GM12865 (cell line): ENCODE measurements at places on chromosomes 16 and 17.

GRCh38 chr16:68445458-68445857 is 2.9 kb downstream of the SMPD3 start:
- peak; percentile 80 for DNase-seq

- no peak for DNase-seq
These were observed 2.8 kb upstream of the MATCAP1 start for GRCh38 chr16:67186550-67186950.

DNA sequence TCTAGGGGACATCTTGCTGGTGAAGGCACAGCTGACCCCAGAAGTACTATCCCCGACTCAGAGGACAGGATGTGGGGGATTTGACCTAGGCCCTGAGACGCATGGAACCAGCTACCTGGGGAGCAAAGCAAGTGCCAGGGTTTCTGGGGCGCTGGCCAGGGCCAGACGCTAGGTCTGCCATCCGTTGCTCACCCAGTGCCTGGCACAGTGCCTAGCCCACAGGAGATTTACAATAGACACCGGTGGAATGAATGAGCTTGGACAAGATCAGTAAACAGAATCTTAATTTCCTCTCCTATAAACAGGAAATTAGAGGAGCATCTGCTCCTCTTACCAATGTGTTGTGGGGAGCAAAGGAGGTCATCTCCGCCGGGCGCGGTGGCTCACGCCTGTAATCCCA is 5.0 kb downstream of the RPRML start:
- DNase-seq = no peak

DNA sequence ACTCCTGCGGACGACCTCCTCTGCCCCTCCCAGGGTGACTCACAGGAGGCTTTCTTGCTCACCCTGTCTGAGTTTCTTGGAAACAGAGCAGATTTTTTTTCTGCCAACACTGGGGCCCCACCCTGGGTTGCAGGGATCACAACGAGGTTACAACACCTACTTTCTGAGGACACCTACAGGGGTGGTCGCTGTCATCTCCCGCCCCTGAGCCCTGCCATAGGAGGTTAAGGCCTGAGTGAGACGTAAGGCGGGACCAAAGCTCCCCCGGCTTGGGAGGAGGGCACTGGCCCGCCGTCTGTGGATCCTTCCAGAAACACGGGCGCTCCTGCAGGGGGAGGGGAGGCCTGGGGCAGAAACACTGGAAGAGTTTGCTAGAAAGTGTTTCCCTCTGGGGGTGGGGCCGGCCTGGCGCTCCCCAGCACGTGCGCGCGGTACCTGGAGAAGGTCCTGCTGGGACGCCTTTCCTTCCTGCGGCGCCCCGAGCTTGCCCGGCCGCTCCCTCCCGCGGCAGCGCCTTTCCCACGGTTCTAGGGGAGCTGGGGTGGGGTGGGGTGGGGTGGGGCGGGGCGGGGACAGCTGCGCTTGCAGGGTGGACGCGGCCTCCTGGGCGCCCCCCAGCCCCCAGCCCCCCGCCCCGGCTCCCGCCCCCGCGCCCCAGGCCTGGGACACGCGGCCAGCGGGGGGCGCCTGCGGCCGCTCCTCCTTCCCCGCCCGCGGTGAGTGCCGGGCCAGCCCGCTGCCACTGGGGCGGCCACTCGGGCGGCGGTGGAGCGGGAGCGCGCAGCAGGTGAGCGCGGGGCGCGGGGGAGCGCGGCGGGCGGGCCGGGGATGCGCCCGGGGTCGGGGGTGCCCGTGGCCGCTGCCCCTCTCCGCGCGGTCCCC is 20.7 kb upstream of the ADCY7 start:
- DNase-seq = peak; percentile 61

GRCh38 chr16:17101646-17102045 is 369.1 kb downstream of the XYLT1 start:
- DNase-seq = peak; percentile 26

DNA sequence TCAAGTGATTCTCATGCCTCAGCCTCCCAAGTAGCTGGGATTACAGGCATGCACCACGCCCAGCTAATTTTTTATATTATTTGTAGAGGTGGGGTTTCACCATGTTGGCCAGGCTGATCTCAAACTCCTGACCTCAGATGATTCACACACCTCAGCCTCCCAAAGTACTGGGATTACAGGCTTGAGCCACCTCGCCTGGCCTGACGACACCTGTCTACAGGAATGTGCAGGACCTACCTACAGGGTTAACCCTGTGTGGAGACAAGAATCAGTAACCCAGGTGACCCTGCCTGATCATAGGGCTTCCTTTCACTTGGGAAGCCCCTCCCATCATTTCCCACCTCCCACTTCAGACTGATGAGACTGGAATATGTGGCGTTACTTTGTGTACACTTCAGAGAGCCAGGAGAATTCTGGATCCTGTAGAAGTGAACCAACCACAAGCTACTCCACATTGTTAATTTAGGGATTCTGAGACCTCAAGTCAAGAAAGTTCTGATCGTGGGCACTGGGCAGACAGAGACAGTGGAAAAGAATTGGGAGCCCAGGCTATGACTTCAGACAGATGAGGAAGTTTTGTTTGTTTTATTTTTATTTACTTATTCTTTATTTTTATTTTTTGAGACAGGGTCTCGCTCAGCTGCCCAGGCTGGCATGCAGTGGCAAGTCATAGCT is 5.7 kb upstream of the MILR1 start:
- no peak for DNase-seq

- no peak for DNase-seq
These were observed at the start of gene SLC13A2 for GRCh38 chr17:28473542-28473941. SLC13A2 (plus strand) TSS chr17:28473644; CDS start chr17:28473713, 69 bp downstream.

DNA sequence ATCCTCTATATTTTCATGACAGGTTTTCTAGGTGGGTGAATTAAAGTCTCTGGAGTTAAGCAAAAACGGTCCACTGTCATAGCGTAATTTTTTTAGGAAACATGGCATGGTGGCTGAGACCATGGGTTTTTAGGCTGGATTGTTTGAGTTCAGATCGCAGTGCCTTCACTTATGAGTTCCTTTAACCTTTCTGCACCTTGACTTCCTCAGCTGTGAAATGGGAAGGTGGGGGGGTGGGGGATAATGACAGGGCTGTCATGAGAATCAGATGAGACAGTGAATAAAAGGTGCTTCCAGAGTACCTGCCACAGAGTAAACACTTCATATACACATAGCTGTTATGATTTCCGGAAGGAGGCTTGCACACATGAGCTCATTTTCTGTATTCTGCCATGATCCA is 11.8 kb downstream of the PRCD start:
- DNase-seq = no peak

- DNase-seq = peak; percentile 18
These were observed 874 bp downstream of the CMTM3 start for GRCh38 chr16:66605177-66605978.

- DNase-seq = no peak
These were observed 11.5 kb upstream of the WIPI1 start for GRCh38 chr17:68468788-68469187.

DNA sequence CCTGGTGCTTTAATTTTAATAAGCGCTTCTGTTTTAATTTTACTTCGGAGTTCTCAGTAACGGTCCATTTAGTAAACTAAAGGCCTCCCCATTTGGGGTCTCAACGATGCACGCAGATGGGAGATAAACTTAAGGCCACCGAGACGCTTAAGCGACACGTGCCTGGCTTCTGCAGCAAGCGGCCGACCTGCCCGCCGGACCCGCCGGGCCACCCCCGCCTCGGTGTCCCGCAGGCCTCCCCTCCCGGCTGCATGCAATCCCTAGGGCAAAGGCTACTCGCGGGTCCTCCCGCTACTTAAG is 592 bp downstream of the GCSH start:
- no peak for DNase-seq

- peak; percentile 88 for DNase-seq
These were observed 7.0 kb downstream of the CYTH1 start for GRCh38 chr17:78774956-78775571.

- DNase-seq = no peak
These were observed 299.7 kb downstream of the C16orf95 start for GRCh38 chr16:87017371-87018012.

- DNase-seq = peak; percentile 81
These were observed 1.0 kb downstream of the EIF1 start for GRCh38 chr17:41689497-41690299.

GRCh38 chr17:1764284-1764683 is 2.4 kb downstream of the SERPINF1 start:
- peak; percentile 42 for DNase-seq

- DNase-seq = peak; percentile 57
These were observed 1.4 kb upstream of the SLC22A31 start for GRCh38 chr16:89201439-89202377.

DNA sequence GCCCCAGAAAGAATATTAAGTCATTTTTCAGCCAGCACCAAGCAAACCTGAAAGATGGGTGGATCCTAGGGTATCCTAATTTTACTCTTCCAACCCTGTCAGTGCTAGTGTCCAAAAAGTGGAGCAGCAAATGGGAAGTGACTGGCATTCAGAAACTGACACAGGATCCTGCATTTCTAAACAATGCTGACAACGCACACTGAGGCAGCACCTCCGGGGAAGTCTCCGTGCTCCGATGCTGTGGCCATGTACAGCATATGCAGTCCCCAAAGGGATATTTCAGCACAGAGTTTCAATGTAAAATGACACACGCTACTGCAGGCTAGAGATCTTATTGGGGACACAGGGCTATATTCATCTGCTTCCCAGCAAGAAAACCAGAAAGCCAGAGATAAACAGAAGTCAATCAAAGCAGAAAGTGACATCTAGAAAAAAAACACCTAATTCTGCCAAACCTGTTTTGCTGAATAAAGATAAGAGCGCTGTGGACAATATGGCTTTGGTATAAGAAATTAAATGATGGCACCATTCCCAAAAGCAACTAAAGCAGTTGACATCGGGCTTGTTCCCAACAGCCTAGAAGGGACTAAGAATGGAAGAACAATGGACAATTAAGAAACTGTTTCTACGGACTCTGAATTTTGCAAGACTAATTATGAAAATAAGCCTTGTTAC is 17.3 kb downstream of the XYLT1 start:
- DNase-seq = no peak

- no peak for DNase-seq
These were observed 78.7 kb downstream of the CDYL2 start for GRCh38 chr16:80725566-80726162.

GRCh38 chr16:62853887-62854286 is 817.6 kb upstream of the CDH8 start:
- DNase-seq = no peak

DNA sequence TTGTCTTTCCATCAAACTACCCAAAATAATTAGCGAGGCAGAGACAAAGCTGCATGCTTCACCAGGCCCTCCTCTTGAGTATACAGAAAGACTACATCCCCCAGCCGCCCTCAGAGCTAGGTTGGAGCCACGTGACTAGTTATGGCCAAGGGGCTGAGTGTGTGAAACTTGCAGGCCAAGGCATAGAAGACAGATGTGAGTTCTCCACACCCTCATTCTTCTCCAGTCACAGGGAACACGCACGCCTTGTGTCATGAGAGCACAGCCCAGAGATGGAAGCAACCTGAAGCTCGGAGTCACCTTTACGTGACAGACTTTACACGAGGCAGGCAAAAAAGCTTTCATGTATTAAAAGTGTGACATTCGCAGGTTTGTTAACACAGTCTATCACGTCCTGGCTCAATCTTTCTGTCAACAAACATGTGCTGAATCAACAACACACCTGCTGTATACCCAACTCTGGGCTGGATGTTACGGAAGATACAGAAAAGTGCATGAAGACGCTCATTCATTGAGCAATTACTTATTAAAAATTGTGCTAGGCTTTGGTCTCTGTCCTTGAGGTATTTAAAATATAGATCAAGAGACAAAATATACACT is 38.3 kb downstream of the STX8 start:
- no peak for DNase-seq

- no peak for DNase-seq
These were observed 266.2 kb downstream of the UTP18 start for GRCh38 chr17:51526507-51526906.

DNA sequence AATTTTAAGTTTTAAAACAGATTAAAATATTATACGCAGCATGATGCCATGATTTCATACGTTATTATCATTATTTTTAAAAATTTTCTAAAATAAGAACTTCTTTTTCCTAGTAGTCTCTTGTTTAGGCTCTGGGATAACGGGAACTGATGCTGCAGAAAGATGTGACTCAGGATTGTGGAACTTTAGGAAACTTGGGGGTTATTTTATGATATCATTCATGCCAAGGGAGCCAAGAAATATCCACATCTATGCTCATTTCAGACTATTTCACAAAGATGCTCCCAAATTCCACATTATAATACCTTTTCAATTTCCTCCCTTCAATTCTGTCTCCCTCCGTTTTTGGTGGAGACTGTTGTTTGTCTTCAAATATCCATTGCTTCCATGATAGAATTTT is 236.4 kb downstream of the HS3ST3A1 start:
- no peak for DNase-seq

DNA sequence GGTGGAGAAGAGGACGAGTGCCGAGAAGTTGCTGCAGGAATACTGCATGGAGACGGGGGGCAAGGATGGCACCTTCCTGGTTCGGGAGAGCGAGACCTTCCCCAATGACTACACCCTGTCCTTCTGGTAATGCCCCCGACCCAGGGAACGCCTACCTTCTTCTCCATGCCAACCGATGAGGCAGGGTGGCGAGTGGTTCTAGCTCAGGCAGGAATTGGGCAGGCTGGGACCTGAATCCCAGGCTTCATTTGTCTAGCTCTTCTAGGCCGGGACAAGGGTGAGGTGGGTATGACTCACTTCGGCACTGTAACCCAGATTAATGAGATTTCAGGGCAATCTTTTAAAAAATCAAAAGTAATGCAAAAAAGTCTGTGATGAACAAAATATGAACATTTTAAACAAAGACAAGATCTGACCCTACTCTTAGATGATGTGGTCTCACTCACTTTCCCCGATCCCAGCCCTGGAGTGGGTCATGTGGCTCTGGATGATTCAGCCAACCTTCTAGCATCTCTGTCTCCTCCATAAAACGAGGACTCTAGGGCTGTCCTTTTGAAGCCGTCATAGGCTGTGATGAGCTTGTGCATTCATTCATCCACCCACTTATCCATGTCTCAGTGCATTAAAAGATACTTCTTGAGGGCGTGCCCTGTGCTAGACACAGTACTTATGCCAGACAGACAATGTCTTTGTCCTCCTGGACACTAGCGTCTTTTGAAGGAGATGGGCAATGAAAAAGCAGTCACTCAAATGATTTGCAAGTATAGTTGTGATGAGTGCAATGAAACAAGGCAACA is 102.6 kb downstream of the SDR42E1 start:
- DNase-seq = no peak

GRCh38 chr17:40445751-40446468 is 2.7 kb downstream of the IGFBP4 start:
- DNase-seq = no peak

DNA sequence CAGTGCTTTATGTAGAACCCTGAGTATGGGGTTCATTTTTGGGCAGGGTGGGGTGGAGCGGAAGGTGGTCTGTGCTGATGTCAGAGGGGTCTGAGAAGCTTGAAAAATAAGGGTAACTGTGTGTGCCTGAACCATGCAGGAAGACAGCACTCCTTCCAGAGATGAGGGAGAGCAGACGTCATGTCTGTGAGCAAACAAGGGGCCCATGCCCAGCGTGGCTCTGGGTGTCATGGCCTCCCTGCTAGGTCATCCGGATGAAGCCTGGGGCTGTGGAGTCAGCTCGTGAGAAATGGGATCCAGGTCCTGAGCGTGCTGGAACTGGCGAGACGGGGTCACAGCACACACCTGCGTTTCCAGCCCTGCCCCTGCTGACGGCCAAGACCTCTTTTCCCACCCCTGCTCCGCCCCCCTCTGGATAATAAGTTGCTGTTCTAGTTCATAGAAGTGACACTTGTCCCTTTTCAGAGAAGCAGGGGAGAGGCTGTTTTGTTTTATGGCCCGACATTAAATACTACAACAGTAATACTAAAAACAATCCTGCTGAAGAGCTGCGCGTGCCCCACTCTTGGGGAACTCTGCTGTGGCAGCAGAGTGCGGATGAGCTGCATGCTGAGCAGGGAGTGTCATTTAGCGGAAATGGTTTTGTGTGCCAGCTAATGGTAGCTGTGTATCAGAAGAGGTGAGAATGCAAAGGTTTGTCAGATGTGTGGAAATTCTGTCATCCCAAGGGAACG is 92.6 kb downstream of the RPTOR start:
- DNase-seq = no peak
